ENCODE measurements at places on chromosomes 16 and 17.

- DNase-seq, result no peak
Measured at GRCh38 chr17:56708220-56708558, 114.7 kb downstream of the NOG start.

DNA sequence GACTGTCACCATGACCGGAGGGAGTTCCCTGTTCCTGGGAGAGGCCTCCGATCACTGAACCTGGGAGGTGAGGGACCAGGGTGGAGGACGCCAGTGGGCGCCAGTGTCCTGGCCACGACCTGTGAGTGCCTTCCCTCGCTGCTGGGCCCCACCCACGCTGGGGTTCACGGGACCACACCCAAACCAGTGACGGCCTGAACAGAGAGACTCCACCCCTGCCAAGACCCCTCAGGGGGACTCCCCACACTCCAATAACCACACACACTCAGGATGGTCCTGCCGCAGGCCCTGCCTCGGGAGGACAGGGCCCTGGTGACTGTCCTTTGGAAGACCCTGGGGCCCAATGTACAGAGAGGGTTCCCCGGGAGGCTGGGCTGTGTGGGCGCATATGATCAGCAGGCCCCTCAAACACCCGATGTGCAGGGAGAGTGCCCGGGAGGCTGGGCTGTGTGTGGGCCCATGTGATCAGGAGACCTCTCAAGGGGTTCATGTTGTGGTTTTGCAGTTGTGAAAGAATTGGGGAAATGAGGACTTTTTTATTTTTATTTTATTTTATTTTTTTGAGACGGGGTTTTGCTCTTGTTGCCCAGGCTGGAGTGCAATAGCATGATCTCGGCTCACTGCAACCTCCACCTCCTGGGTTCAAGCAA lies 26.6 kb downstream of the TPSD1 start:
- DNase-seq, result no peak

DNA sequence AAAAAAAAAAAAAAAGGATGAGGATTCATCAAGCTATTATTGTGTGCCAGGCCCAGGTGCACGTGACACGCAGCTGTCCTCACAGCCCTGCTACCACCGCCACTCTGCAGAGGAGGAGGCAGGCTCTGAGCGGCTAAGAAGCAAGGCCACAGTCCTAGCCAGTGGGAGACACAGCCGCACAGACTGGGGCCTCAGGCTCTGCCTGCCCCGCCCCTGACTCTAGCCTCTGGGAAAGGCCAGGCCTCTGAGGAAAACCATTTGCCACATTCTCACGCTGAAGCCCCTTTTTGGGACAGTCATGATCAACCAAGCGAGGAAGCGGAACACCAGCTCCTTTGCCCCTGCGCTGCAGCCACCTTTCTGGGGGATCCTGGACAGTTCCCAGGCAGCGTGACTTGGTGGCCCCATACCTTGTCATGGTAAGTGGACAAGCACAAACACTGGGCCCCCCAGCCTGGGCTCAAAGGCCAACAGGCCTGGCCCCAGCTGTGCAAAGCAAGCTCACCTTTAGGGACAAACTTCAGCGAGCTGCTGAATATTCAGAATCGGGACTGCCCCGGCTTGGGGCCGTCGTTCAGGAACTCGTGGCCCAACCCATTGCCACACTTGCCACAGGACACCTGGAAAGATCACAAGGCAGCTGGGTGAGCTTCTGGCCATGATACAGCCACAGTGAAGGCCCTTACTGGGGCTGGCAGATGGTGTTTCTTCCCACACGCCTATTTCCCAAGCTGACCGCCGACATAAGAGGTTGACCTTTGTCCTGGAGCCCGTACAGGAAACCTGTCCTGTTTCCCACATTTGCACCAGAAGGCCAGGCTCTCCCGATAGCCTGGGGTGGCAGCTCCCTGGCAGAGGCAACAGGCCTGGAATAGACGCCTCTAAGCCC lies 2.5 kb downstream of the MSRB1 start:
- no peak for DNase-seq

DNA sequence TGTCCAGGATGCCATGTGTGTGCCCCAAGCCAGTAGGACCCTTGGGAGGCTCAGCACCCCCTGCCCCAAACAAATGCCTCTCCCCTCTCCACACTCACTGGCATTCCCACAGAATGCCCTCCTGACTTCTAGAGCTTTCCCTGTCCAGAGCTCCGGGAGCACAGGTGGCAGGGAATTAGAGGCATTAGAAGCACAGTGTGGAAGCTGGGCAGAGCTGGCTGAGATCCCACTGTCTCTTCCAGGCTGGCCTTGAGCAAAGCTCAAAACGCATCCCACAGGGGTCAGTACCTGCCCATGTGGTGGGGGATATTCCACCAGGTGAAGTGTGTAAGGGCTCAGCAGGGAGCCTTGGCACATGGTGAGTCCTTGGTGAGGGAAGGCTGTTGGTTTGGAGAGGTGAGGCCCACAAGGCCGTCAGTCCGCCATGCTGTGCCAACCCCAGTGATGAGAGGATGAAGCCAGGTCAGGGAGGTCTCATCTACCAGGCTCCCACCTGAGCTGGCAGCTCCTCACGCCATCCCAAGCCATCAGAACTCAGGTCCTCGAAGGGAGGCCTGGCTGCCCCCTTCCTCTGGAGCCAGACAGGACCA lies 18.1 kb downstream of the ENDOV start:
- no peak for DNase-seq

- no peak for DNase-seq
Measured at GRCh38 chr16:17380613-17381012, 90.1 kb downstream of the XYLT1 start.

GRCh38 chr16:4077174-4077649 lies 39.0 kb downstream of the ADCY9 start:
- DNase-seq, result no peak

- DNase-seq, result peak; percentile 50
Measured at GRCh38 chr16:10964891-10965326, 20.5 kb downstream of the CLEC16A start.

GRCh38 chr17:7330638-7331015 lies 1.5 kb upstream of the NEURL4 start:
- no peak for DNase-seq

GRCh38 chr16:54052271-54052670 lies 234.3 kb downstream of the IRX3 start:
- no peak for DNase-seq

- DNase-seq, result no peak
Measured at GRCh38 chr16:66503030-66503429, 46.9 kb downstream of the TK2 start.

DNA sequence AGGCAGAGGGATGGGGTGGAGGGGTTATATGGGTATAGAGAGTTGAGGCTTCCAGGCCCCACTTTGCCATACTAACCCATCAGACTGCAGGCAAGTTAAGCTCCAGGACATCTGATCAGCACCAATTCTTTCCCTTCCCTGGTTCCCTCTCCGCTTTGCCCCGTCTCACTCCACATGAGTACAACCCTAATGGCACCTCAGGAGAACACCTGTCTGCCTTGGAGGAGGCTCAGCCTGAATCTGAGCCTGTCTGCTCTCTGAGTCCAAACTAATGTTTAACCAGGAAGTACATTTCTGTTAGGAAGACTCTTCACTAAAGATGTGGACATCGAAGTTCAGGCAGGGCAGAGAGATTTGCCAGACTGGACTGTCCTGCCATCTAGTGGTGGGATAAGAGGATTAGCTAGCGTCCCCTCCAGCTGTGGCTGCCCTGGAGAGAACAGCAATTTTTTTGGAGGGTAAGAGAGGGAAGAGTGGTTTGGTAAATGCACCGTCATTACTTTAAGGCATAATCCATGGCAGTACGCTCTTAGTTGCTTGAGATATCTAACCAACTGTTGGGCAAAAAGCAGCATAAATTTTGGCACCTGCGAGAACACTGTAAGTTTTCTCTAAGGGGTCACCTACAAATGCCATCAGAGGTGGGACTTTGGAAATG lies 29.2 kb upstream of the LRRC75A start:
- peak; percentile 50 for DNase-seq

DNA sequence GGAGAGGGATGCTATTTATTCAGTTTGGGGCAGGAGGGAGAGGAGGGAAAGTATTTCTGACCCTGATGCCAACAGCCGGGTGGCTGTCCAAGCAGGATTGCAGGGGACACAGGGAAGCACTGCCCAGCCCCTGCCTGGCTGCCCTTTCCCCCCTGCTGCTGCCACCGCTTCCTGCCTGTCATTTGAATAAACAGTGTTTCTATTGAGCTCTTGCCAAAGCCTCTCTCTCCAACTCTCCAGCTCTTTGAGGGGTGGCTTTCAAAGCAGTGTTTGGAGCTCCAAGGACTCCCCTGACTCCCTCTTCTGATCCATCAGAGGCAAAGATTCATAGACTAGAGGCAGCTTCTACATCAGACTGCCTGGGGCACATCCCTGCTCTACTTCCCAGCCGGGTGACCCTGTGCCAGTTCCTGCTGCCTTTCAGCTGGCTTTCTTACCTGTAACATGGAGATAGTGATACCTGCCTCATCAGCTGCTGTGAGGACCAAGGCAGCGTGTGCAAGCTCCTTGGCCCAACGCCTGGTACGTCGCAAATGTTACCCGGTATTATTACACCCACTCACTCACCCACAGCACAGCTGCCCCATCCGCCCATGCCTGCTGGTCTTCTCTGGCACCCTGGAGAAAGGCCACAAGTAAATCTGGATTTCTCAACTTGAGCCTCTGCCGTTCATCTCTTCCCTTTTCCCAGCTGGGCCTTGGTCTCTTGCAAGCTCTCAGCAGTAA lies 9.5 kb downstream of the PROCA1 start:
- DNase-seq, result no peak

- DNase-seq, result no peak
Measured at GRCh38 chr16:48959204-48959603, 322.4 kb downstream of the CBLN1 start.

DNA sequence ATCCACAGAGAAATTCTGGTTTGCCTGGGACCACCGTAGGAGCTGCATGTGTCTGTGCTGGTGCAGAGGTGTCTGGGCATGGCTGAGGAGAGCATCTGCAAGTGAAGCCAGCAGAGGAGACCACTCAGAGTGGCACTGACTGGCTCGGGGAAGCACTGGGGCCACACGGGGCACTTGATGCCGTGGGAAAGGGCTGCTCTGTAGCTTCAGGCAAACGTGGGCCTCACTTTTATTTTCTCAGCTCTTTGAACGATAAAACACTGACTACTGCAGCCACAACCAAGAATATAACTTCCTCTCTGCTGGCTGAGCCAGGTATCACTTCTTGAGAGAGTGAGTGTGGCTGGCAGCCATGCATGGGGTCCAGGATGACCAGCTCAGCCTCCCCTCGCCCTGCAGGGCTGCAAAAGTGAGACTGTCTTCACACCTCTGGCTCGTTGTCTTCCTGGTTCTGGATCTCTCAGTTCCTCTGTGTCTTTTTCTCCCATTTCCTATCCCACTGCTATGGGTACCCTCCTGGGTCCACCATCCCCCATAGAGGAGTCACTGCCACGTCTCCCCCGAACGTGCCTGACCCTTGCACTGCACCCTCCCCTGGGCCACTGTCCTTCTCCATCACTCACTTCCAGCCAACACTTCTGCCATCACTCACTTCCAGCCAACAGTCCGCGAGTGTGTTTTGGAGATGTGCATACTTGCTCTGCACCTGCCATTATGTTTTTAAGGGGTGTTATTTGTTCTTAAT lies 201.4 kb upstream of the CHMP6 start:
- DNase-seq, result peak; percentile 37

GRCh38 chr17:49456183-49456965 lies 38.7 kb upstream of the NGFR start:
- DNase-seq, result no peak

DNA sequence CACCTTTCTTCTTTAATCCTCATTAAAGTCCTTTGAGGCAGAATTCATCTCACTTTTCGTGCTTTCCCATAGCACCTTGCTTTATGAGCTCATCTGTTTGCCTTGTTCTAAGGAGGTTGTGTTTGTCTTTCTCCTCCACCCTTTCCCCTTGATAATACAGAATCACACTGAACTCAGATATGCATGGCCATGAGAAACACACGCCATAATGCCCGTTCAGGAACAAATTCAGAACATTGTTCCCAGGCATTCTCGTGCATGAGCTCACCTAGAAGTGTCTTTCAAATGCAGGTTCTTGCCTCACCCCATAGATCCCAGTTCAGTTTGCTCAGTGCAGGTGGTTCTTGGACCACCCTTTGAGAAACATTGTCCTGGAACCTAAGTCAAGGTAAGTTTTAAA lies 71.1 kb downstream of the TMEM114 start:
- no peak for DNase-seq

DNA sequence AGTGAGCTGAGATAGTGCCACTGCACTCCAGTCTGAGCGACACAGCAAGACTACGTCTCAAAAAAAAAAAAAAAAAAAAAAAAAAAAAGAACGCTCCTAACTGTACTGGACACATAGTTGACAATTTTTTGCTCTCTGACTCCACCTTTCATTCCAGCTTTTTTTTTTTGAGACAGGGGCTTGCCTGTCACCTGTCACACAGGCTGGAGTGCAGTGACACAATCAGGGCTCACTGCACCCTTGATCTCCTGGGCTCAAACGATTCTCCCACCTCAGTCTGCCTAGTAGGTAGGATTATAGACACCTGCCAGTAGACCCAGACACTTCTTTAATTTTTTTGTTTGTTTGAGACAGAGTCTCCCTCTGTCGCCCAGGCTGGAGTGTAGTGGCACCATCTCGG lies 2.6 kb upstream of the CRLF3 start:
- DNase-seq, result no peak

GRCh38 chr17:56881685-56882295 lies 32.1 kb downstream of the TRIM25 start:
- no peak for DNase-seq

DNA sequence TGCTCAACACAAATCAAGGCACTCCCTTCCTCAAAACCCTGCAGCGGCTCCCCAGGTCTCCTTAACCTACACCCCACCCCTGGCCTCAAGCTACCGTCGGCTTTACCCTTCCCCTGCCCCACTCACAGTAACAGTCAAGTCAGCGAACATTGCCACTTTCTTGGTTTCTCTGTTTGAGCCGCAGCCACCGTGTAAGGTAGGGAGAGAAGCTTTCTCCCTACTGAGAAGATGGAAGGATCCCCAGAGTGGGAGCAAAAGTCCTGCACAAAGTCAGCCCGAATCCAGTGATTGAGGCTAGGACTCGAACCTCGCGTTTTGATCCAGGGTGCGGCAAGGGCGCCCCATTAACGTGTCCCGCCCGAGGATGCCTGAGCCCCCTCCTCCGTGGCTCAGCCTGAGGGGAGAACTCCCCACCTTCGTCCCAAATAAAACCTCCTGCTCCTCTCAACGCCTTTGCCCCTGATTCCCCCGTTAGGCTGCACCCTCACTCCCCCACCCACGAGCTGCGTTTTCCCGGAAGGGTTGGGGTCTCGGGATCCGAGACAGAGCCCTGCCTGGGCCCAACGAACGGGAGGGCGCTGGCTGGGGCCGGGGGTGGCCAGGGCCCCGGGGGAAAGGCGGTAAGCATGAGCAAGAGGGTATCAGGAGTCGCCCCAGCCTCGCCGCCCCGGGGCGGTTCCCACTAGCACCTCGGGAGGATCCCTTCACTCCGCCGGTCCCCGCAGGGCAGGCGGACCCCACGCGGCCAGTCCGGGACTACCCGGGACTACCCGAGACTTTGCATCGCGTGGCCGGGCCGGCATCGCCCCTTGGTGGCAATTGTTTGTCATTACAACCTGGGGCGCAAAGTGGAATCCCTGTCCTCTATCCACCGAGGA lies 9.9 kb upstream of the NAGS start:
- DNase-seq, result peak; percentile 74

- no peak for DNase-seq
Measured at GRCh38 chr17:8829036-8829941, 30.1 kb upstream of the MFSD6L start.
